ENCODE measurements at places on chromosomes 5 and 9.

DNA sequence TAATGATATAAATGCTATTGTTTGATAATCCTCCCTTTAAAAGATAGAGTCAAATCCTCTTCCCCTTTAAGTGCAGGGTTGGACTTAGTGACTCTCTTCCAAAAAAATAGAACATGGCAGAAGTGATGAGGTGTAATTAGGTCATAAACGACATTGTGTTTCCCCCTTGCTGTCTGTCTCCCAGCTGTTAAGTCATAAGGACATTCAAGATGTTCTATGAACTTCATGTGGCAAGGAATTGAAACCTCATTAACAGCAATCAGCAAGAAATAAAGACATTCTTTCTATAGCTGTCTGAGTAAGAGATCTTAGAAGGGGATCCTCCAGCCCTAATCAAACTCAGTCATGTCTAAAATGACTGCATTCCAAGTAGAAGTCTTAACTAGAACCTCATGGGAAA, 3.3 kb upstream of the SLC25A46 start:
- DNase-seq = no peak

DNA sequence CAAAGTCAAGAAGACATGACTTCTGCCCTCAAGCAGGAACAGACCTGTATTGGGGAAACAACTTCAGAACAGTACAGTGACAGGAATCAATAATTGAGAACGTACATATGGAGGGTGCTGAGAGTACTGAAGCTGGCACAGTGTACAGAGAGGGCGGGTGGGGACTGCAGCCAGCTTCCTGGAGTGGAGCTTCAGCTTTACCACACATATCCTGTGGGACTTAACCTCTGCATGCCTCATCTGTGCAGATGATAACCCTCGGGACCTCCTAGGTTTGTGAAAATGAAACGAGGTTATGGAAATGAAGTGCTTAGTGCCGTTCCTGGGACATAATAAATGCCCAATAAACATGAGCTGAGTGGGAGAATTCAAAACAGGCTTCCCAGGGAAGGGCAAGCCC, 22.1 kb upstream of the RARS1 start:
- no peak for DNase-seq

DNA sequence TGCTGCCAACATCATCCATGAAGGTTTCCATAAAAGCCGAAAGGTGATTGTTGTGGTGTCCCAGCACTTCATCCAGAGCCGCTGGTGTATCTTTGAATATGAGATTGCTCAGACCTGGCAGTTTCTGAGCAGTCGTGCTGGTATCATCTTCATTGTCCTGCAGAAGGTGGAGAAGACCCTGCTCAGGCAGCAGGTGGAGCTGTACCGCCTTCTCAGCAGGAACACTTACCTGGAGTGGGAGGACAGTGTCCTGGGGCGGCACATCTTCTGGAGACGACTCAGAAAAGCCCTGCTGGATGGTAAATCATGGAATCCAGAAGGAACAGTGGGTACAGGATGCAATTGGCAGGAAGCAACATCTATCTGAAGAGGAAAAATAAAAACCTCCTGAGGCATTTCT, 10.1 kb downstream of the TLR4 start:
- no peak for DNase-seq

- no peak for DNase-seq
Measured at GRCh38 chr5:116702776-116703175, 128.2 kb upstream of the SEMA6A start.

GRCh38 chr9:99753436-99753835, 68.2 kb upstream of the NR4A3 start:
- no peak for DNase-seq

DNA sequence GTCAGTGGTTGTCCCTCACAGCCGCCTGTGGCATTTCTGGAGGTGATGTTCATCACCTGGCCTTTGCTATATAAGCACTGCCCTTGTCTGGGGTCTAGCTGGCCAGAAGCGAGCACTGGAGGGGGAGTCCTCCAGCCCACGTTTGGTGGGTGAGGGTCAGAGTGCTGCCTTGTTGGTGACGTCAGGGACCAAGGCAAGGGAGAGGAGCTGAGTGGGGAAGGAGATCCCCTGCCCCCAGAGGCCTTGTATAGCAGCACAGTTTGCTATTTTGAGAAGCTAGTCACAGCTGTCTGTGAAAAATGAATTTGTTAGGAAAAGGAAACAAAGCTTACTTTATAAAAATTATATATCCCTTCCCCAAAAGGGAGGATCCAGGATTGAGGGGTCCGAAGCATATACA, 49.8 kb downstream of the SYK start:
- no peak for DNase-seq
